ENCODE measurements at places on chromosomes 13 and 19.

DNA sequence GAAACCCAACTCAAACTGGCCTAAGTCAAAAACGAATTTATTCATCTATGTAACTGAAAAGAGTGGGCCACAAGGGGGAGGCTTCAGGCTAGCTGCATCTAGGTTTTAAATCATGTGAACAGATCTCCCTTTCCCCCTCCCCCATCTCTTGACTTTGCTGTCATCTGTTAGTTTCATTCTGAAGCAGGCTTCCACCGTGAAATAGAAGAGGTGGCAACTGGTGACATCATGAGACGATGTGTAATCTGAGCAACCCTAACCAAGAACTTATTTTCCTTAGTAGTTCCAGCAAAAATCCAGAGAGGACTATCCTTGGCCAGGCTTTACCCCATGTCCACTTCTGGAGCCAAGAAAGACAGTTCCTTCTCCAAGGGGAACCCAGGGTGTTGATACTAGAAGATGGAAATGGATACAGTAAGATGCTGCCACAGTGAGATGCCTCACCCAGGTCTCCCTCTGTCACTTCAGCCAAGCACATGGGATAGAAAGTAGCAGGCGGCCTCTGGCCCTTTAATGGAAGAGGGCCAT lies 9.4 kb downstream of the SAMD4B start:
- DNase-seq, result no peak

- DNase-seq, result no peak
Measured at GRCh38 chr13:21871919-21872318, 201.0 kb downstream of the FGF9 start.

GRCh38 chr13:27797228-27797624 lies 4.9 kb downstream of the GSX1 start:
- DNase-seq, result no peak

GRCh38 chr13:76854894-76855293 lies 31.3 kb downstream of the KCTD12 start:
- no peak for DNase-seq

- DNase-seq, result no peak
Measured at GRCh38 chr19:44717603-44718002, 18.7 kb downstream of the CEACAM16 start.

DNA sequence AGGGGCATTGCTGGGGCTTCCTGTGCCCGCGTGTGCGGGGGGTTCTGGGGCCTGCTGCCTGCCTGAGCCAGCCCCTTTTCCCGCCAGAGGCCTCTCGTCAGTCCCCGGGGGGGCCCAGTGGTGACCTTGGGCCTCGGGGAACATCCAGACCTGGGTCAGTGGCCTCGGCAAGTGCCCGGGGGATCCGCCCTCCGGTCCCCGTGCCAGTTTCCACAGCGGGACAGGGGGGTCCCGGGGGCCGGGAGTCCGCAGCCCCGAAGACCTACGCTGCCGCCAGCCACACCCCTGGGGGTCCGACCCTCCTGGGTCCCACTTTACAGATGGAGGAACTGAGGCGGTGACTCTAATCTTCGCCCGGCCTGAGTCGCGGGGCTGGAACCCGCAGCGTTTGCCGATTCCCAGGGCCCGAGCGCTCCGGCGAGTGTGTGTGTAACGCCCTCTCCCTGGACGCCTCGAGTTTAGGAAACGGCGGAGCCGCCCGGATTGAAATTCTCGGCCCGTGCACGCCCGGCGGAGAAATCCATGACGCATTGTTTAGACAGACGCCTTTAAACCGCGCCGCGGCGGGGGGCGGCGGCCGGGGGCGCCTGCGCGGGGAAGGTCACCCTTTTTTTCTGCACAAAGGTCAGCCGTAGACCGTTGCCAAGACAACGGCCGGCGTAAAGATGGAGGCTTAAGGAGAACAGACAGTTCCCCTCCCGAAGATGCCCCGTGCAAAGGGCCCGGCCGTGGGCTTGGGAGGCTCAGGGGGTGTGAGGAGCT lies 39.3 kb downstream of the EFNA2 start:
- peak; percentile 14 for DNase-seq

DNA sequence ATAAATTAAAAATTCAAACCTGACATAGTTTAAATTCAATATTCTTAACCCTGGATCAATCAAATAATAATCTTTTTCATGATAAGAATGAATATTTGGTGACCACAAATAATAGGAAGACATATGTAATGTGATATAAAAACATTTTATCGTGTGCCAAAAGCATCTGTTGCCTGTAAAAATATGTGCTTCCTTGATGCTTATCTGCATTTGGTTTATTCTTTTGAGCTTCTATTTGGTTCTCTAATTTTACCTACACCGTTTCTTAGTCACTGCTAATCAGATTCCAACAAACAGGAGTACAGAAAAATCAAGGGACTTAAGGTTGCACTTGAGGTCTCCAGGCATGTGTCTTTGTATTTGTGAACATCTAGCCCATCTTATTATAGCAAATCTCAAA lies 274.5 kb downstream of the DCT start:
- DNase-seq, result no peak

- DNase-seq, result no peak
Measured at GRCh38 chr13:96650301-96650886, 343.9 kb downstream of the OXGR1 start.

Data from stimulated activated CD4-positive, alpha-beta T cell treated with anti-CD3 and anti-CD28 coated beads, Interleukin-1b, Interleukin-23, amount 100 ng/mL, for 24 hours (primary cell).